Glomerular endothelial cell (primary cell): ENCODE measurements at places on chromosomes 2 and 18.

- no peak for DNase-seq
Measured at GRCh38 chr2:82124629-82125028, 1820.1 kb upstream of the LRRTM1 start.

DNA sequence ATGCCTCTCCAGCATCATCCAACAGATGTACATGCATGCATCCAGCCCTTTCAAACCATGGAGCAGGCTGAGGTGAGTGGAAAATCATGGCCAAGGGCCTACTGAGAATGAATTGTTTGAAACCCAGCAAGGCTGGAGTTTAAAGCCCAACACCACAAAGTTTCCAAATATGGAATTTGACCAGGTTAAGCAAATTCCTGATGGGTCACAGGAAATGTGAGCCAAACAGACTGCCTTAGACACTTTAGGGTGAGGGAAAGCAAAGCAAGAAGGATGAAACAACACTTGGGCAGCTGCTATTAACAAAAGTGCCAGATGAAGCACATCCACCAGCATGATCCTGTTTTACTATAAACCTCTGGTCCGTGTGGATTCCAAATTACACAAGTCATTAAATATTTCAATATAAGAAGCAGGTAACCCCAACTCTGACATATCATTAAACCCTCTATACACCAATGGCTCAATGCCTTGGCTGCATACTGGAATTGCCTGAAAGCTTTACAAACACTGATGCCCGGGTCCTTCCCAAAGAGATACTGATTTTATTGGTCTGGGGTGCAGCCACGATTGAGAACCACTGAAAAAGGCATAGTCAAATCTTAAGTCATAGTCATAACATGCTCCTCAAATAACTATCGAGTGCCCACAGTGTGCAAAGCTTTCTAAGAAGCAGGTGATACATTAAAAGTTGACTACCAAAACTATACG lies 9.1 kb downstream of the KLF7 start:
- DNase-seq: no peak

- no peak for DNase-seq
Measured at GRCh38 chr2:240595381-240596079, 9.0 kb downstream of the CAPN10 start.

- DNase-seq: no peak
Measured at GRCh38 chr2:65299246-65299645, 71.6 kb downstream of the ACTR2 start.

DNA sequence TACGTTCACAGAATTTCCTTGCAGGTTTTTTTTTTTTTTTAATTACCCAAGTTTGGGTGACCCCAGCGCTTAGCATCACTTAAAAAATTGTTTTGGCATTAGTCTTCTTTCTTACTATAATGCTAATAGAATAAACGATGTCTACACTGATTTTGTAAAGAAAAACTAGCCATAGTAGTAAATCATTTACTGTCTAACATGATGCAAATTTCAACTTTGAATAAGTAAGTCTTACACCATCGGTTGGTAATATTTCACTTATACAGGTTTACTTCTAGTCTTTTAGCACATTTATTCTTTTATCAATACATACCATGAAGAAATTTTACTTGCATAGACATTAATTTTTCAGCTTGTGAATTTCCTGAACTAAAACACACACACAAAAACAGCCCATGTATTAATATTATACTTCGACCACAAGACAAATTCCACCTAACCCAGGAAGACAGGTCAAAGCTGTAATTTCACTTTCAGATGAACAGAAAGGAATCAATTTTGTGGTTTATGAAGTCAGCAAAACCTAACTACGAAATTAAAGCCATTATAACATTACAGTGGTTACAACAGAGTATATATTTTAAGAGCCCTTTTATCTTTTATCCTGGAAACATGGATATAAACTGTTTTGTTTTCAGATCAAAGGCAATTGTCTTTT lies 1.9 kb downstream of the YES1 start:
- DNase-seq: no peak

- DNase-seq: no peak
Measured at GRCh38 chr2:200476836-200477235, 33.0 kb downstream of the KCTD18 start.

DNA sequence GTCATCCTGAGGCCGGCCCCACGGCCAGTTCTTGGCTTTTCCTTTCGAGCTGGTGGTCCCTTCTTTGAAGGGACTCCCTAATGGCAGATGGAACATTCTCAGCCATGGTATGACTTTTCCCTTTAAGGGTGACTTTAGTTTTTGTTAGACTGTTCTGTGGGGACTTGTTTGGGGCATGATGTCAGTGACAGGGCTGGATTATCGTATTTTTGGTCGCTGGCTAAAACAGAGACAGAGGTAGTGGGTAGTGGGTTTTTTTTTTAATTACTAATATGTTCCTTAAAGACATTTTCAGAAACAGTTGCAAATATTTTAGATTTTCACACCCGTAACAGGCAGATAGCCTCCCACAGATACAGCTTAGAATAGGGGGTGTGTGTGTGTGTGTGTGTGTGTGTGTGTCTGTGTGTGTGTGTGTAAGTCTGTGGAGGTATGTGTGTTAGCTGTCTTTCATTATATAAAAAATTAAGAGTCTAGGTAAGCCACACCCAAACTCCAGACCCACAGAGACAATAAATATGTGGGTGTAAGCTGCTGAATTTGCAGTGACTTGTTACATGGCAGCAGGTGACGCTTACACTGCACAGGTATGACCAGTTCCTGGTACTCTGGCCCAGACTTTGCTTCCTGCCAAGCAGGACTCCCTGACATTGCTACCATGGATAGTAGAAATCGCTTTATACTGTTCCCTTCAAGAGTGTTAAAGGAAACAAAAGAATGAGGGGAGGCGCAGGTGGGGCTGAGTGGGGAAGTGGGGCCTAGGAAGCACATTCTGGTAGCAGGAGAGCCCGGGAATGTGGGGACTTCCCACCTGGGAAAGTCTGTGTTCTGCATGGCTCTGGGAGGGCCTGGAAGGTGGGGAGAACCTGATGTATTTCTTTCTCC lies 20.9 kb downstream of the NCK2 start:
- DNase-seq: no peak

DNA sequence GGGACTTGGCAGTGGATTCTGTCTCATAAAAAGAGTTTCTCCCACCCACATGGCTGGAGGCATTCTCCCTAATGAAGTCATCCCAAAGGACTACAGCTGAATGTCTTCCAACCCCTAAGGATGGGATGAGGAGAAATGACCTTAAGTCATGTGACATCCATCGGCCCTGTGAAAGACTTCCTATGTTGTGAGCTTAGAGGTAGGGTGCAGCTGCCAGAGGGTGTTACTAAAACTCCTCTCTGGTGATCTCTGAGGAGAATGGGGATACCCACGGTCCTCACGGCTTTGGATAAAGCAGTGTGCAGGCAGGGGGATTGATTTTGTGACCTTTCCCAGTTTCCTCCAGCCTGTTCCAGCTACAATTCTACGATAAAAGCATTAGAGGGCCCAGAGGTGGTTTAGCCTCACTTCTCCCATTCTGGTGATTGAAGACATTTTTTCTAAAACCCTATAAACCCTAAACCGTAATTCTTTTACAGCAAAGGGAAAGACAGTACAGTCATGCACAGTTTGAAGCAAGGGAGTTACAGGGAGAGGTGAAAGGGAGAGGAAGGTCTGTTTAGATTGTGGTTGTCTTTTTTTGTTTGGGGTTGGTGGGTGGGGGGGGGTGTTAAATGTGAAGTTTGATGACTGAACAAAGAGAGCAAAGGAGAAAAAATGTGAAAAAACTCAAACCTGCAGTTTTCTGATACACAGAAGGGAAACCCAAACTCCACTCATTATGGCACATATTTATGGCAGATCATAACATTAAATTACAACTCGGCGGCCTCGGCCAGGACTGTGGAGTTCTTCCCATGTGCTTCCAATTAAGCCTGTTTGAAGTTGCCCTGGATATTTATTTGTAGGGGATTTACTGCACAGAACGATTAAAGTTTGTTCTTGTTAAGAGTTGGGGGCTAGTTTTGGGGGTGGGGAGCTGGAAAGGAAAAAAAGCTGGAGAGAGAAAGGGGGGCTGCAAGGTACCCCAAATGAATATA lies 26.6 kb upstream of the SLC14A2 start:
- DNase-seq: no peak

DNA sequence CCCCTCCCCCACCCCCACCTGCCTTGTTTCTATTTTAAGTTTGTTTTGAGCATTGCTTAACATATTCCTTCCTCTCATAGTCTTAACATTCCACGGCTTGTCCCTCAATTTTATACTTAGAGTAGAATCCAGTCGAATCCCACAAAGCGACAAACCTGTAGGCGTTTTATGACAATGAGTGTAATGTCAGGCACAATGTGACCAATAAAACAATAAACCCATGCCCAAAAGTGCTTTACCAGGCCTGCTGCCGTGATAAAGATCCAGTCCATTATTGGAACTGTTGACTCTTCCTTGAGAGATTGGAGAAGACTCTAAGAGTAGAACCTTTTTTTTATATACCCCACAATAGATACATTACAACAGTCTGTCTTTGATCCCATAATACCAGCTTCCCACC lies 6.2 kb upstream of the MRO start:
- DNase-seq: no peak

- DNase-seq: no peak
Measured at GRCh38 chr18:42052122-42052708, 97.2 kb downstream of the PIK3C3 start.

GRCh38 chr2:68185541-68186164 lies 28.0 kb downstream of the PNO1 start:
- DNase-seq: no peak

- DNase-seq: no peak
Measured at GRCh38 chr2:25817630-25818029, 60.7 kb downstream of the ASXL2 start.
